ENCODE measurements at places on chromosomes 12 and 14. TPM values are rescaled to one million over a fixed set of nuclear protein-coding genes. Genes with fewer than 3 reads are reported as not detected.

Gene SMCO2
- not detected for total RNA-seq

Gene VRTN
- total RNA-seq: not detected

Gene KRT5
- total RNA-seq: 4.6 TPM

Gene PKP2
- total RNA-seq: 124 TPM

Gene NPFF
- not detected for total RNA-seq

Gene RPS6KA5
- 8.1 TPM for total RNA-seq

Gene MGAT4C
- total RNA-seq: 4.9 TPM

DNA sequence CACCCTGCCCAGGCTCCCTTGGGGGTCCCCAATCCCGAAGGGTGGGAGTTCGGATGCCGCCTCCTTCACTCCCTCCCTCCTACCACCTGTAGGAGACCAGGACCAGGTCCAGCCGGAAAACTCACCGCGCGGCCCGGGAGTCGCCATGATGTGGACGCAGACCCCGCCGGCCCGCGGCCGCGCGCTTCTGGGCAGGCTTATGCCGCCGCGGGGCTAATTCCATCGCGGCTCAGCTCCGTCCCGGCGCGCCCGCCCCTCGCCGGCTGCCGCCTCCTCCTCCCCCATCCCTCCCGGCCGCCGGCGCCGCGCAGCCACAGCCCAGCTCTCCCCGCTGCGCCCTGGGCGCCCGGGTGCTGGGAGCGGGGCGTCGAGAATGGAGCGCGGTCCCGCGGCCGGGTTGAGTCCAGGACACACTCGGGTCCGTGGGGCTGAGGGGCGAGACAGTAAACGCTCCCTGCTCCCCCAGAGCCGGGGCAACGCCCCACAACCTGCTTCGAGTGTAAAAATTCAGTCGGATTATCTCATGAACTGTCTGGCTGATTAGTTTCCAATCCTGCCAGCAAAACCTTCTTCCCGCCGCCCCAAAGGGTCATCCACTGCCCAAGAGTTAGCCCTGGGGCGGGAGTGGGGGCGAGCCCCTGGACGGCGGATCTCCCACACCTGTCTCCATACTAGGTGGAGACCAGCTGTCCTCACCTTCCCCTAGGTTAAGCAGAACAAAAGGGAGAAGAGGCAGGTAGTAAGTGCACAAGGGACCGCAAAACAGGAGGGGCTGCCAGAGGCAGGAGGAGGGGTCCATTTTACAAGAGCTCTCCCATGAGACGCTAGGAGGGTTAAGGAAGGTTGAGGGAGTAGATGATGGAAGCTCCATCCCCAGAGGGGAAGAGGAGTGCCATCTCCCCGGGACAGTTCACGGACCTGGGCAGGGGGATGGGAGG lies at the start of gene ANO2:
ANO2 (minus strand) TSS at position 189 of the 938 bp plus-strand sequence; CDS start at position 147, 42 bp downstream.
- DNase-seq: peak; percentile 43

GRCh38 chr12:123879691-123880090 lies 92.9 kb downstream of the CCDC92 start:
- DNase-seq: no peak

GRCh38 chr14:58107947-58108552 lies 44.0 kb downstream of the ARMH4 start:
- DNase-seq: peak; percentile 32

DNA sequence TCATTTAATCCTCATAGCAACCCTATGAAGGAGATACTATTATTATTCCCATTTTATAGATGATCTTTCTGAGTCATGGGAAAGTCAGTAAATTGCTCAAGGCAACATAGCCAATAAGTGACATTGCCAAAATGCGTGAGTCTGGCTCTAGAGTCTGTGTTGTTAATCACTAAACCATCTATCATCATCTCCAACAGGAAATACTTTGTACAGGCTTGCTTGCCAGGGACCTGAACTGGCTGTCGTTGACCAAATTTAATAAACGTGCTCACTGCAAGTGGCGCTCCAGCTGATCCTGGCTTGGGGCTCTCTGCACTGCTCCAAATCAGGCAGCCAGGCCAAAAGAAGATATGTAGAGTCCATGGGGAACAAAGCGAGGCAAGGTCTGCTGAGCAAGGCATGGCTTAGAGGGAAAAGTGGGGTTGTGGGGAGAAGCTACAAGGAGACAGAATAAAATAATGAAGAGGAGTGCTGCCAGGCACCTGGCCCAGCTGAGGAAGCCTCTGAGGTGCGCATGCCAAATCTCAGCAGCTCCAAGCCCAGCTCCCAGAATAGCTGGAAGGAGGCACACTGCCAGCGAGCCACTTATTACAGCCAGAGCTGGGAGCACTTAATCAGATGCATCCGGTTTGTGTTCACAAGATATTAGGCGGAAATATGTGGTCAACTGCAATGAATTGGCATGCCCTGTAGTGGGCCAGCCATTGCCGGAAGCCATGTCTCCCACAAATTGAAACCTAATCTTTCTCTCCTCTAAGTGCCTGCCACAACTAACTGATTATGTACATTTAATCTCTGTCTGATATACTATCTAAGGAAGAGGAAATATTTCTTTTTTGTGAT lies 43.3 kb upstream of the PTPRO start:
- peak; percentile 87 for DNase-seq

- peak; percentile 24 for DNase-seq
Observed at GRCh38 chr12:51421266-51421884, 3.3 kb upstream of the SLC4A8 start.

DNA sequence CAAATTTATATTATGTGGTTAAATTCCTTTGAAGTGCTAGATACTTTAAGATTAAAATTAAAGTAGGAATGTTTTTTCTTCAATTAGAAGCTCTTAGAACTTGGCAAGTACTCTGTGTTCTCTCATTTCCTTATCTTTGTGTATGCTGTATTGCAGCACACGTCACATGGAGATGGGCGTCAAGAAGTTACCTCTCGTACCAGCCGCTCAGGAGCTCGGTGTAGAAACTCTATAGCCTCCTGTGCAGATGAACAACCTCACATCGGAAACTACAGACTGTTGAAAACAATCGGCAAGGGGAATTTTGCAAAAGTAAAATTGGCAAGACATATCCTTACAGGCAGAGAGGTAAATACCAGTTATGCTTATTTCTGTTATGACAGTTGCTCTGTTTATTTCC lies 19.7 kb downstream of the MARK3 start:
- peak; percentile 61 for DNase-seq

DNA sequence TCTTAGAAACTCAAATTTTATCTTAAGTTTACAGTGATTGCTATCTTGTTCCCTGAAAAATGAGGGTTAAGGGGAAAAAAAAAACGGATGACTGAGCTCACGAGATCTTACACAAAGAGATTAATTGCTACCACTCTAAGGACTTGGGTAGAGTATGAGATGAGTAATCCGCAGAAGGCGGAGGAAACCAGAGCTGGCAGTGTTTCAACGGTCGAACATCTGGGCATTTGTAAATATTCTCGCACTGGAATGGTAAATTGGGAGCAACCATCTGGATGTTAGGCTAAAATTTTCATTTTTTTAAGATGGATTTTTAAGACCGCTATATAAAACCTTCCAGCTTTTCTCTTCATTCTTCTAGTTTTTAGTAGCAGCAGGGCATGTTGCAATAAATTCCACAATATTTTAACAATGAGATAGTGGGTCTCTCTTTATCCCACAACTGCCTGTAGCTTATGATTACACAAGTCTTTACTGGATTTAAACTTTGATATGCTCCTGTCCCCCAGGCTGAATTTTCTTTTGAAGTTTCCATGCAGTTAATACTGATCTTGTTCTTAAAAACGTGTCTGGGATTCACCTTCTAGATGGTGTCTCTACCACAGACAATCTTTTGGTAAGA lies 1324.1 kb downstream of the AACS start:
- no peak for DNase-seq

DNA sequence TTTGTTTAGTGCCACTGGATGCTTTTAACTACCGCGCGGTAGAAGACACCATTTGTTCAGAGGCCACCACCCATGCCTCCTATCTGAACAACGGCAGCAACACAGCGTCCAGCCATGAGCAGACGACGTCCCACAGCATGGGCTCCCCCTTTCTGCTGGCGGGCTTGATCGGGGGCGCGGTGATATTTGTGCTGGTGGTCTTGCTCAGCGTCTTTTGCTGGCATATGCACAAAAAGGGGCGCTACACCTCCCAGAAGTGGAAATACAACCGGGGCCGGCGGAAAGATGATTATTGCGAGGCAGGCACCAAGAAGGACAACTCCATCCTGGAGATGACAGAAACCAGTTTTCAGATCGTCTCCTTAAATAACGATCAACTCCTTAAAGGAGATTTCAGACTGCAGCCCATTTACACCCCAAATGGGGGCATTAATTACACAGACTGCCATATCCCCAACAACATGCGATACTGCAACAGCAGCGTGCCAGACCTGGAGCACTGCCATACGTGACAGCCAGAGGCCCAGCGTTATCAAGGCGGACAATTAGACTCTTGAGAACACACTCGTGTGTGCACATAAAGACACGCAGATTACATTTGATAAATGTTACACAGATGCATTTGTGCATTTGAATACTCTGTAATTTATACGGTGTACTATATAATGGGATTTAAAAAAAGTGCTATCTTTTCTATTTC lies 93.2 kb downstream of the FLRT2 start:
- DNase-seq: no peak

- peak; percentile 68 for DNase-seq
Observed at GRCh38 chr12:12010277-12011039, 60.3 kb upstream of the BCL2L14 start.

GRCh38 chr14:53921027-53921426 lies 35.6 kb downstream of the BMP4 start:
- DNase-seq: no peak

DNA sequence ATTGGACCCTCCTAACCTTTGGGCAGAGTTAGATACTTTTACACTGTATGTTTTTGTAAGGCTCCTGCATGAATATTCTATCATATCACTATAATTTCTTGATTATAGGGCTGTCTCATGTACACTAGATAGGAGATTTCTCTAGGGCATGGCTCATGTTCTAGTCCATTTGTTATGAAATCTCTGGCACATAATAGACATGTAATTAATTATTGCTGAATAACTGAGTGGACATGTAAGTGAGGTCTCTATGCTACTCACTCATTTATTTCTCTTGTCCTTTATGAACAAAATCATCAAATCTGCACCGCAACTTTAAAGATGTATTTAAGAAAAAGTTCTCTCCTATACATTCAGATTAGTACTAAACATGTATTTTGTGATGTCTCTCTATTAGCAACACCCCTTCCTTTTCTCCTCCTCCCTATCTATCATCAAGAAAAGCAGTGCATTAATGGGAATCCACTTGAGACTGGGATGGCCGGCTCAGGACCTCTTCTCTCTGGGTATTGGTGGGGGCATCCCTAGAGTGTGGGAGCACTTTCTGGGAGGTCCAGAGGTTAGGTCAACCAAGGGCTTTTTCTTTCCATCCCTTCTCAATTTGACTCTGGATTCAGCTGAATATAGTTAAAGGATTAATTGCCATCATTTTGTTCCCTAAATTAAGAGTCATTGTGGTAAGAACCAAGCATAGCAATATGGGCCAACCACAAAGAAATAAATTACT lies 168.0 kb upstream of the HMGA2 start:
- DNase-seq: no peak

DNA sequence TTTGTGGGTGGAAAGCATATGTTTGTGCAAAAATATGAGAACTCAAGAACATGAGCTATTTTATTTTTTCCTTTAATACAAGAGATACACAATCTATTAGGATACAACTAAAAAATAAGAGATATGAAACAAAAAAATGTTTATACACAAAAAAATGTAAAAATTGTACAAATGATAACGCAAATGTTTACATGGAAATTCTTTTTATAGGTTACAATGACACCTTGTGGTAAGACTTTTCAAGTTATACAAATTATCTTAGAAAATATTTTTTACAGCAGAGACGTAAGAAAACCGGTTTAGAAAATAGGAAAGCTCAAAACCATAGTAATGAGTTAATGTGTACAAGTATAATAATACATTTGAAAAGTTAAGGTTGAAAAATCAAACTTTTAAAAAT lies 25.5 kb downstream of the CEP83 start:
- DNase-seq: no peak

GRCh38 chr12:30016540-30017055 lies 232.9 kb upstream of the TMTC1 start:
- no peak for DNase-seq

DNA sequence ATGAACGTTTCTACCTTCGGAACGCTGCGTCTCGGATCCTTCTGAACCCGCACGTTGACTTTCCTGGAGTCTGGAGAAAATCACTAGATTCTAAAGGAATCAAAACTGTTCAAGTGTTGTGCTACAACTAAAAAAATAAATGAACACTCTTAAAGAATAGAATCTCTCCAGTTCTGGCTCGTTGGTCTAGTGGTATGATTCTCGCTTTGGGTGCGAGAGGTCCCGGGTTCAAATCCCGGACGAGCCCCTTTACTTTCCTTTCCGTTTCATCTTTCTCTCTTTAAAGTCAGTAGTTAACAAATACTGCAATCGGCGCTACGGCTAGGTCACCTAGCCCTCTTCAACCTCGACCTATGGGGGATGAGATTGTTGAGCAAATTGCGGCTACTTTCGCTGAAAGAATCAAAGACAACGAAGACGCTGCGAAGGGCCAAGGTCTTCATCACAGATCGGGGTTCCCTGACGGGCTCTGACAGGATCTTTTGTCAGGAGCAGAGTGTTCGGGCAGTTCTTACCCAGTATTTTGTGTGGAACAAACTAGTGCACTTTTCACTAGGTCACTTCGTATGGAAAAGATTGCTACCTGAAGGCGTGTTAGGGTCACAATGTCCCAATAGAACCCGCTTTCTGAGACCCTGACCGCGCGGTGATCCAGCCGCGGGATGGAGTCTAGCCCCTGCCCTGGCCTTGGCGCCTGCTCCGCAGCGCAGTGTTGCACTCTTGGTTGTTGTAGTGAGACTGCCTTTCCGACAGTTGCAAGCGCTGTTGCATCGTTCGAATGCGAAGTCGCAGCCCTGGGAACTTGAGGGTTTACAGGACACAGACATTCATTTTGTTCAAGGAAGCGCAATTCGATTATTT lies 8.4 kb downstream of the OR6S1 start:
- peak; percentile 56 for DNase-seq

DNA sequence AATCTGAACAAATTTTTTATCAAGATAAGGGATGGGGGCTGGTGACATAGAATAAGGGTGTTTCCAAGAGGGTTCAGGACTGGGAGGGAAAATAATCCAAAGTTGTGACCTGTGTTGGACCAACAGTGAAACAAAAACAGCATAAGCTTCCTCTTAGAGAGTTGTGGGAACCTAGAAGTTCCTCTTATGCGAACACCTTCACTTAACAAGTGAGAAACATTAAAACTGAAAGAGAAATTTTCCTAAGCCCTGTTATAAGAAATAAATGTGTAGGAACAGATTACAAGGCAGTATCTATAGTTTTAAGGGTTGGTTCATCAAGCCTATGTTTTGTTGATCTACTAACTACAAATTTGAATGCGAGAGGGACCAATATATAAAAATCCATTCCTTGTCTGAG lies 58.4 kb downstream of the LLPH start:
- no peak for DNase-seq

GRCh38 chr14:99234961-99235571 lies 36.9 kb downstream of the BCL11B start:
- no peak for DNase-seq

- no peak for DNase-seq
Observed at GRCh38 chr14:78232231-78233000, 62.2 kb downstream of the NRXN3 start.

DNA sequence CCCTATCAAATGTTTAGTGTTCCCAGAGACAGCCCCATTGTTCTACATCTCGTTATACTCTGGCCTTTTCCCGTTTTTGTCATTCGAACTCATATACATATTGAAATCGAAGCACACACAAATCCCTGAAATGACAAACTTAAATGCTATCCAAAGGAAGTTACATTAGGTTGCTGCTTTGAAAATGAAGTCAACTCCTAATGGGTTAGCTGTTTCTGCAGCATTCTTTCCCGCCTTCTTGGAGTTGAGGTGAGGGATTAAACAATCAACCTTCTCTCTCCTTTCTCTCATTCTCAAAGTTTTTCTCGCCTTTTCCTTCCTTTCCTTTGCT lies 642 bp upstream of the PHC1 start:
- DNase-seq: no peak

All from left cardiac atrium (tissue), 4 donors.